ENCODE measurements at places on chromosomes 16 and 17. TPM values are rescaled to one million over a fixed set of nuclear protein-coding genes. Genes with fewer than 3 reads are reported as not detected.
A peak's percentile ranks its signal among the peaks of the same experiment; 100 is the strongest.

GRCh38 chr16:68493412-68494070, 45.2 kb upstream of the SMPD3 start:
- H3K27ac ChIP-seq, result no peak overlapping the region
- no peak for DNase-seq
- H3K36me3 ChIP-seq, result no peaks in the 10 kb centered on the region
- H3K4me1 ChIP-seq, result no peaks in the 10 kb centered on the region

DNA sequence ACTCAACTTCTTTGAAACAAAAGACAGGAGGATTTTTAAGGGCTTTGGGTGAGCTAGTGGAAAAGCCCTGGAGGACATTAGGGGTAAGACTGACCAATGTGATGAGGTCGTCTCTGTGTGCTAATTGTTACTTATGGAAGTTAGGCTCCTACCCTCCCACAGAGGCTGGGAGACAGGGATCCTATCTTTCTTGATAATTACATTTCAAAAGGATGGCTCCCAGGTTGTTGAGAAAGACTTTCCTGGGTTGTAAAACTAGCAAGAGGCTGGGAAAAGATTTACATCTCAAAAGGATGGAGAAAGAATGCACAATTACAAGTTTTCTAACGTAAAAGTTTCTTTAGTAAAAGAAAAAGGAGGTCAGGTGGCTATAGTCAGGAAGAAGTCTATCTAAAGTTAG, 605.8 kb upstream of the GOT2 start:
- no peak for DNase-seq
- H3K4me1 ChIP-seq, result no peaks in the 10 kb centered on the region

GRCh38 chr16:2927010-2927646, 15.4 kb downstream of the FLYWCH1 start:
- H3K4me1 ChIP-seq, result peaks cover 14% of the 10 kb centered on the region
- H3K27me3 ChIP-seq, result no peaks in the 10 kb centered on the region
- H3K27ac ChIP-seq, result no peak overlapping the region

DNA sequence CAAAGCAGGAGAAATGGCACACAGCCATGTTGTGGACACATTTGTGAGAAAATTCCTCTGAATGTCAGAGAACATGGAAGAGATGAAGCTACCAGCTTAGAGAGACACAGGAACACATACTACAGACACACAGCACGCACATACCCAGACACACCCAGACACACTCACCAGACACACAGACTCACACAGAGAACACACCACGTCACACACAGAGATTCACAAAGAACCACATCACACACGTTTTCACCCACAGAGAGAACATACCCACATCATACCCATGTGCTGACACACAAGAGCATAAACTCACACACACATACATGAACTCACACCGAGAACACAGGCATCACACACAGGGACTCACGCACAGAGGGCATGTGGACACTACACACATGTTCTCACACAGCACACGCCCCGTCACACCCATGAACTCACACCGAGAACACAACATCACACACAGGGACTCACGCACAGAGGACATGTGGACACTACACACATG, 124.9 kb downstream of the METRNL start:
- no peaks in the 10 kb centered on the region for H3K27me3 ChIP-seq
- H3K36me3 ChIP-seq, result no peaks in the 10 kb centered on the region
- peak; percentile 8 for DNase-seq

- no peak overlapping the region for H3K4me3 ChIP-seq
- DNase-seq, result no peak
- peaks cover 25% of the 10 kb centered on the region for H3K4me1 ChIP-seq
These were observed 358 bp downstream of the CHRNE start for GRCh38 chr17:4902540-4902939.

DNA sequence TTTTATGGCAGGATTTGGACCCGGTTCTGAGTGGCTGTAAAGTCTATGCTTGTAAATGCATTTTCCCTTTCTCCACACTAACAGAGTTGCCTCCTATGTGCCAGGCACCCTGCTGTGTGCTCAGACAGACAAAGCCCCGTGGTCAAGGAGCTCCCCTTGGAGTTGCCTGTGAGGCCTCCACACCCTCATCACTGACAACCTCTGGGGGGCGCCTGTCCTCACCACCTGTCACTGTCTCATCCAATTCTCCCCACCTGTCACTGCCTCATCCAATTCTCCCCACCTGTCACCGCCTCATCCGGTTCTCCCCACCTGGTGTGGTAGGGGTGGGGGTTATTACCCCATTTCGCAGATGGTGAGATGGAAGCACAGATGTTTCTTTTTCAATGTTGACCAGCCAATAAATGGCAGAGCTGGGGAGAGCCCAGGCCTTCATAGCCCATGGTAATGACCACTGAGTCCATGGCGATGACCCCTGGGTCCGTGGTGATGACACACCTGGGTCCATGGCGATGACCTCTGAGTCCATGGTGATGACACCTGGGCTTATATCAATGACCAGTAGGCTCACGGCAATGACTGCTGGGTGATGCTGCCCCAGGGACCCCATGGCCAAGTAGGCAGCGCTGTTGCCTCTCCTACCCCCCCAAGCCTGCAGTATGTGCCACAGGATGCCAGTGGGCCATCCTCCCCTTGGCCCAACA, 150.1 kb downstream of the IRF8 start:
- H3K4me1 ChIP-seq, result peaks cover 12% of the 10 kb centered on the region
- H3K27ac ChIP-seq, result no peak overlapping the region
- DNase-seq, result no peak
- no peaks in the 10 kb centered on the region for H3K36me3 ChIP-seq

DNA sequence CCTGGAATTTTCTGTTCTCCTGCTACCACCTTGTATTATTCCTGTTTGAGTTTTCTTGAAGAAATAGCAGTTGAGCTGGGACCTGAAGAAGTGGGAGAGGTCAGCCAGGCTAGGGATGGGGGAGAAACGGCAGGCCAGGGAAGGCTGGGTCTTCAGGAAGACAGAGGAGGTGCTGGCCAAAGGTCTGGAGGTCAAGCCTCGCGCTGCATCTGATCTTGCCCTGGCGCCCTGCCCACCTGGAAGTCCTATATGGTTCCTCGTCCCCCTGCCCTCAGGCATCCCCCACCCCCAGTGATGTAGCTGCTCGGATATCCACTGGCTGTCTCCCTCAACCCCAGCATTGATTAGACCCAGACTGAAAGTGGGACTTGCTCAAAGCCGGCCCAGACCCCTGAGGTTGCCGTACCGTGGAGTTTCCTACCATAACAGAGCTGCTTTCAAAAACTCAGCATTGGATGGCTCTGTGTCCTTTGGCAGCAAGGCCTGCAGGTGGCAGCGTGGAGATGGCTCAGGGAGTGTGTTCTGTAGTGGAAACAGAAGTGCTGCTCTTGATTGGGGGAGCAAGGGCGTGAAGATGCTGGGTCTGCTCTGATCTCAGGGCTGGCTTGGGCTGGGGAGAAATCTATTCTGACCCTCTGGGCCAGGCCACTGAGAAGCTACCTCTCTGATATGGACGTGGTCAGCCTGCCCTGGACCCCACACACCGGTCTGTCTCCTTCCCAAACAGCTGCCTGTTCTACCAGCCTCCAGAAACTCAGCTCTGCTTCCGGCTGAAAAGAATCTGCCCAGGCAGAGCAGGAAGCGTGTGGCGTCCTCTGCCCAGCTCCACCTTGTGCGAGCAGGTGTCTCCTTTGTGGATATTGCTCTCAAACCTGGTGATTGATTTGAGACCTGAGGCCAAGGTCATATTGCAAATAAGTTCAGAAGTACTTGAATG, 107.0 kb upstream of the CACNG5 start:
- peaks cover 34% of the 10 kb centered on the region for H3K36me3 ChIP-seq
- H3K4me3 ChIP-seq, result no peak overlapping the region

- no peaks in the 10 kb centered on the region for H3K27me3 ChIP-seq
- H3K36me3 ChIP-seq, result peaks cover 19% of the 10 kb centered on the region
- no peak for DNase-seq
- peak overlapping the region; percentile 69 for H3K27ac ChIP-seq
- H3K4me3 ChIP-seq, result peak overlapping the region; percentile 69
- peaks cover 50% of the 10 kb centered on the region for H3K4me1 ChIP-seq
These were observed 1.8 kb downstream of the CCL5 start for GRCh38 chr17:35878361-35878760.

DNA sequence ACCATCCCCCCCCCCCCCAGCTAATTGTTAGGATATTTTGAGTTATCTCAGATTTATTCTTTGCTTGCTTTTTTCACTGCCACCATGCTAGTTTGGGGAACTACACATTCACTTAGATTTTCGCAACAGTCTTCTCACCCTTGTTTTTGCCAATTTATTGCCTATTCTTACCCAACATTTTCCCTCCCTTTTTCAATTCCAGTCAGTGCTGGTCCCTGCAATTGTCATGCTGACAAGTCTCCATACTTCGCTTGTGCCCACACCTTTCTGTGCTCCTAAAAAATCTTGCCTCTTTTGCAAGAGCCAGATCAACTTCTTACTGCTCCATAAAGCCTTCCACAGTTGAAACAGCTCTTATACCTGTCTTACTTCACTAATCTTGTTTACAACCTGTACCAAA, 16.3 kb downstream of the TNRC6A start:
- no peak overlapping the region for H3K4me3 ChIP-seq
- H3K36me3 ChIP-seq, result peaks cover 34% of the 10 kb centered on the region
- H3K4me1 ChIP-seq, result peaks cover 47% of the 10 kb centered on the region
- H3K27ac ChIP-seq, result peak overlapping the region; percentile 55
- no peaks in the 10 kb centered on the region for H3K27me3 ChIP-seq

DNA sequence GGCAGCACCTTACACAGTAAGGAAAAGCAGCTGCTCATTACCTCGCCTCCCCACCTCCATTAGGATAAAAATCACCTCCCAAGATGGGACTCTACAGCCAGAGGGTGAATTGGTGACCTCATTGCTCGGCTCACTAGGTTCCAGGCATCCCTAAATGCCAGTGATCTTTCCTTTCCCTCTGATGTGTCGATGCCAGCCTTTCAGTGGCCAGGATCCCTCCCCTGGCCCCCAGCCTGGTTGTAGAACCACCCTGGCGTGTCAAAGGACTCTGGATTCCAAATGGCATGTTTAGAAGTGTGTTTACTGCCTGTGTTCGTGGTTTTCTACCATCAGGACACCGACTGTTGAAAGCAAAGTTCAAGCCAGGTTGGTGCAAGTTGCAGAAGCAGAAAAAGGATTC, 72.1 kb upstream of the LYRM9 start:
- peaks cover 2% of the 10 kb centered on the region for H3K27me3 ChIP-seq
- DNase-seq, result no peak
- no peaks in the 10 kb centered on the region for H3K4me1 ChIP-seq
- H3K27ac ChIP-seq, result no peak overlapping the region

- H3K27ac ChIP-seq, result peak overlapping the region; percentile 99
- DNase-seq, result peak; percentile 77
- peak overlapping the region; percentile 95 for H3K4me3 ChIP-seq
- H3K36me3 ChIP-seq, result peaks cover 97% of the 10 kb centered on the region
These were observed 5.2 kb downstream of the CCR7 start for GRCh38 chr17:40559954-40560591.

DNA sequence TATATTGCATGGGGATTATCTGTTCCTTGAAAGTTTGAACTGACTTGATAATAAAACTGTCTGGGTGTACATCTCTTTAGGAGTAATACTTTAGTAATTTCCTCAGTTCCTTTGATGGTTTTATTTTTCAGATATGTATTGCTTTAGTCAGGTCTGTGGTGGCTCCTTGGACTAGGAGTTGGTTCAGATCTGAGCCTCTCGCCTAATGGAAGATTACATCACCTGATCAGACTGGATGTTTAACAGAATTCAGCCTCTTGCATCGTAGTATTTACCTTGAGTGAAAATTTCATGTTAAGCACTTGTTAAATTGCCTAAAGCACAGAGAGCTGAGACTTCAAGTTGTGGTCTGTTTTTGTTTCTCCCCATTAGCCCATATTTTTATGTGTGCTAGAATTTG, 267.3 kb downstream of the MAP2K4 start:
- no peak overlapping the region for H3K27ac ChIP-seq
- no peak overlapping the region for H3K4me3 ChIP-seq
- H3K27me3 ChIP-seq, result no peaks in the 10 kb centered on the region
- H3K4me1 ChIP-seq, result no peaks in the 10 kb centered on the region

DNA sequence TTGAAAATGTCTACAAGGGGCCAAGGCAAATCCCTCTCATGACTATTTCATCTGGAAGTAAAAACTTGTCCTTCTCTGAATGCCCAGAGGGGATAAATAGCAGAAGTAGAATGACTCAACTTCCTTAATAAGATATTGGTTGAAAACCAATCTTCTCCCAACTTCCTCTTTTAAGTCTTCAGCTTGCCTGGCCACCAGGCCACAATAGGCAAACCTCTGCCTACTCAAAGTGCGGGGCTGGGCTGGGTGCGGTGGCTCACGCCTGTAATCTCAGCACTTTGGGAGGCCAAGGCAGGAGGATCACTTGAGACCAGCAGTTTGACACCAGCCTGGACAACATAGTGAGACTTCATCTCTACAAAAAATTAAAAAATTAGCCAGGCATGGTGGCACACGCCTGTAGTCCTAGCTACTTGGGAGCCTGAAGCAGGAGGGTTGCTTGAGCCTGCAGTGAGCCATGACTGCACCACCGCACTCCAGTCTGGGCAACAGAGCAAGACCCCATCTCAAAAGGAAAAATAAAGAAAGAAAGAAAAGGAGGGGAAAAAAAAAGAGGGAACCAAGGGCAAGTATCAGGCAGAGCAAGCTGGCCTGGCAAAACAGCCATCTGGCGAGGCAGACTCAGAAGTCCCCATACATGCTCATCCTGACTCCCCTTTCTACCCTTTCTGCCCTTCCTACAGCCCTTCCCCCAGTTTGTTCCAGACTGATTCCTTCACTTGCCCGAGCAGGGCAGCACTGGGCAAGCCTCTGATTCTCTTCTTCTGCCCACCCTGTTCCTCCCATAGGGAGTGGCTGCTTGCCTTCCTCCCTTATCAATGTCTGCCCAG, 20.6 kb downstream of the MAP3K14 start:
- H3K4me3 ChIP-seq, result no peak overlapping the region
- H3K27ac ChIP-seq, result peak overlapping the region; percentile 46
- no peaks in the 10 kb centered on the region for H3K27me3 ChIP-seq
- no peak for DNase-seq

- H3K4me3 ChIP-seq, result peak overlapping the region; percentile 100
- H3K27me3 ChIP-seq, result no peaks in the 10 kb centered on the region
- H3K27ac ChIP-seq, result peak overlapping the region; percentile 91
- no peak for DNase-seq
- H3K36me3 ChIP-seq, result peaks cover 35% of the 10 kb centered on the region
- H3K4me1 ChIP-seq, result peaks cover 58% of the 10 kb centered on the region
These were observed 806 bp downstream of the TBX21 start for GRCh38 chr17:47733674-47734410.

GRCh38 chr17:9544221-9544620, 31.4 kb downstream of the STX8 start:
- no peaks in the 10 kb centered on the region for H3K27me3 ChIP-seq
- no peak overlapping the region for H3K4me3 ChIP-seq
- H3K4me1 ChIP-seq, result peaks cover 2% of the 10 kb centered on the region
- DNase-seq, result no peak

GRCh38 chr17:74218436-74218835, 5.1 kb downstream of the TTYH2 start:
- peaks cover 15% of the 10 kb centered on the region for H3K4me1 ChIP-seq
- no peaks in the 10 kb centered on the region for H3K27me3 ChIP-seq
- DNase-seq, result no peak
- H3K36me3 ChIP-seq, result peaks cover 23% of the 10 kb centered on the region
- no peak overlapping the region for H3K4me3 ChIP-seq

UNK gene
- total RNA-seq, result 26.8 TPM

FOXN1 gene
- total RNA-seq, result not detected

SLC13A2 gene
- not detected for total RNA-seq

HAS3 gene
- 1.2 TPM for total RNA-seq

CDRT15L2 gene
- not detected for total RNA-seq

GRAPL gene
- total RNA-seq, result 5.3 TPM

DRC3 gene
- total RNA-seq, result not detected
